ENCODE measurements at places on chromosomes 2 and 18.

DNA sequence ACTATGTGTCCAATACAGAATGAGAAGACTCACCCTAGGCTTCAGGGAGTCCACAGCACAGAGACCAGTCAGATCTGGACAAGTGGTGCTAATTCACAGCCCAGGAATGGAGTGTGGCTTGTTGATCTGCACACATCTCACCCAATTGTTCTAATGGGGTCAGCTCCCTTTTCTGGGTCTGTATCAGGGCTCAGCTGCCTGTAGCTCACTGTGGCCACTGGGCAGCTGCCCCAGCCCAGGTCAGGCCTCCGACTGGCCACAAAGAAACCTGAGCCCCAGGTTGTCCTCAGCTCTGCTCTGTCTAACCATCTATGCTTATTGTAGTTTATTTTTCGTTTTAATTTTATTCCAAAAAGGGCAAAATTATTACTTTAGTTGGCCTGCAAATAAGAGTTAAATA lies 202.3 kb upstream of the RAB6C start:
- DNase-seq, result no peak

- DNase-seq, result no peak
Measured at GRCh38 chr18:58668897-58669296, 2.4 kb upstream of the MALT1 start.

GRCh38 chr2:29097569-29097968 lies 17.6 kb upstream of the CLIP4 start:
- no peak for DNase-seq

DNA sequence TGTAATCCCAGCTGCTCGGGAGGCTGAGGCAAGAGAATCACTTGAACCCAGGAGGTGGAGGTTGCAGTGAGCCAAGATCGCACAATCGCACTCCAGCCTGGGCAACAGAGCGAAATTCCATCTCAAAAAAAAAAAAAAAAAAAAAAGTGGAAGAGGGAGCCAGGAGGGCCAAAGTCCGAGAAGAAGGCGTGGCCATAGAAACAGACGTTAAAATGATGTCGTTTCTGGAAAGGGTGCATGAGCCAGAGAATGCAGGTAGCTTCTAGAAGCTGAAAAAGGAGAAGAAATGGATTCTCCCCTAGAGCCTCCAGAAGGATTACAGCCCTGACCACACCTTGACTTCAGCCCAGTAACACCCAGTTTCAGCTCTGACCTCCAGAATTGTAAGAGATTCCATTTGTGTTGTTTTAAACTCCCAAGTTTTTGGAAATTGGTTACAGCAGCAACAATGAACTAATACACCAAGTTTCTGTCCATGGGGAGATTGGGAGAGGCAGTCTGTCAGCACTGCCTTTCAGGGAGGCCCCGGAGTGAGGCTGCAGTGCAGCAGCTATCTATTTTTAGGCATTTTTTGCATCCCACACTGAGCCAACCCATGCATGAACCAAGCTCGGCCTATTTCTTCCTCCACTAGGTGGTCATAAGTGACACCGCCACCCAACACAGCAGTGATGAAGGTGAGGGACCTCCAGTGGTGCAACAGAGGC lies 14.2 kb upstream of the TRAF3IP1 start:
- DNase-seq, result no peak

DNA sequence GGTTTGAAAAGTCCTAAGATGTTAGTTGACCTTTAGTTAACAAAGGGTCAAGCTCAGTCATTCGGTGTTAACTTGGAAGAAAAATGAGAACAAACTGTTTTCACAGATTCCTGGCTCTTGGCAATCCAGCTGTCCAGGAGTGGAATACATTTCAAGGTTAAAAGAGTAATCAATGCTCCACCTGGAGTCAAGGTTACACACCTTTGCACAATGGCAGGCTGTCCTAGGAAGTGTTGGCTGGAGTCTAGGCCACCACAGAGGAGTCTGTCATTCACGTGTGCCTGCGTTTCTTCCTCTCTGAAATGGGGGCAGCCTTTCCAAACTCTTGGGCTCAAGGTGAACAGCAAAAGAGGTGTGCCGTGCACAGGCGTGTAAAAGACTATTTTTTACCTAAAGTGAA lies 6.3 kb upstream of the ID2 start:
- no peak for DNase-seq

- peak; percentile 30 for DNase-seq
Measured at GRCh38 chr2:241965931-241966412, 96.4 kb downstream of the RTP5 start.

GRCh38 chr2:85132397-85132796 lies 795 bp upstream of the TCF7L1 start:
- DNase-seq, result no peak

DNA sequence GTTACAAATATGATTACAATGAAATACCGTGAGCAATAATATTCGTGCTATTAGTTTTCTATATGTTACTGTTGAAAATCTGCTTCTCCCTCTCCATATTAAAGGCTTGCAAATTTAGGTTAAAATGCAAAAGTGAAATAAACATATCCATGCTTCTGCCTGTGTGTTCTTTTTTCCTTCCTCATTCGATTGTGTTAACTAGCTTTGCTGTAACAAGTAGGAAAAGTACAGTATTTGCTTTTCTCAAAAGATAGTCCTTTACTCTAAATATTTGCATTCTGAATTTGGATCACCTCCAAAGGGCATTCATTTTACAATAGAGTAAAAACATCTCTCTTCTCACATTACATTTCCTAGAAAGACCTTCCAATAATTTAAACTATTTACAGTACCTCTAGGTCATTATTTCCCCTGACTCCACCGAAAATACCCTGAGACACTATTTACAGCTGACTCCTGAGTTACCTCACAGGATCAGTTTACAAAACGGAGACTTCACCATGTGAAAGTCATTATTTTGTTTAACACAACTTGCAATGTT lies 835.0 kb upstream of the FANCL start:
- DNase-seq, result no peak

DNA sequence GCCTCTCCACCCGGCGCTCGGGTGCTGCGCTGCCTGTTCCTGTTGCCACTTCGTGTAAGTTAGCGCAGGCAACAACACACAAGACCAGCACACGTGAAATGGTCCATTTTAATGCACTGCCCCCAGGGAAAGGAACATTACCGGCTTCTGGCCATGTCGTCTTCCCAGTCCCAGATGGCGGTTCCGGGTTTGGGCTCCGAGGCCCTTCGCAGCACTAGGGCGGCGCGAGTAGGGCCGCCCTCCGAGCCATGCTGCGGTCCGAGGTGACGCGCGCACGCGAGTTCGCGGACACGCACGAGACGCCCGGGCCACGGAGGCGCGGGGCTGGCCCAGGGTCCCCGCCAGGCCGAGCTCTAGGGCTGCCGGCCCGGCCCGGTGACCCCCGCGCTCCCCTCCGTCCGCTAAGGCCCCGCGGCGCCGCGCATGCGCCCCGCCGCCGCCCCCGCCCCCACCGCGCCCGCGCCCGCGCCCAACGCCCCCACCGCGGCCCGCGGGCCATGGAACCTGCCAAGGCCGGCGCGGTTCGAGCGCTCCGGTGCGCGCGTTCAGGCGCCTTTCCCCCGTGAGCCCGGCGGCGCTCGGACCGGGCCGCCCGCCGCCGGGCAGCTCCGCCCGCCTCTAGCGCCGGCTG lies 367 bp upstream of the ZNF236 start:
- peak; percentile 80 for DNase-seq

DNA sequence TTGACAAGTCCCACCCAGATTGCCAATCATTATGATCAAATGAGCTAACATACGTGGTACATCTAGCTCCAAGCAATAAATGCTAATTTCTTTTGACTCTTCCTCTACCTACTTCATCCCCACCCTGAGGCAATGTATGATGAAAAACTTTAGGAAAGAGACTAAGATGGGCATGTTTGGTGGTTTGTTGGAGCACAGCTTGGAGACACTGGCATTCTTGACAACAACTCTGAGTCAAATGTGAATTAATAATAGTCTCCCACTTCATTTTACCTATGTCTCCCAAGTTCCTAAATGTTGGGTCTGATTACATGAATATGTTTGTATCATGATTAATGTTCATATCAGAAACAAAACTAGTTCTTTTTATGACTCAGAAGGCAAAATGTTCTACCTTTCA lies 36.6 kb downstream of the EXOC6B start:
- DNase-seq, result no peak

- no peak for DNase-seq
Measured at GRCh38 chr2:65649811-65650589, 217.6 kb upstream of the SPRED2 start.

DNA sequence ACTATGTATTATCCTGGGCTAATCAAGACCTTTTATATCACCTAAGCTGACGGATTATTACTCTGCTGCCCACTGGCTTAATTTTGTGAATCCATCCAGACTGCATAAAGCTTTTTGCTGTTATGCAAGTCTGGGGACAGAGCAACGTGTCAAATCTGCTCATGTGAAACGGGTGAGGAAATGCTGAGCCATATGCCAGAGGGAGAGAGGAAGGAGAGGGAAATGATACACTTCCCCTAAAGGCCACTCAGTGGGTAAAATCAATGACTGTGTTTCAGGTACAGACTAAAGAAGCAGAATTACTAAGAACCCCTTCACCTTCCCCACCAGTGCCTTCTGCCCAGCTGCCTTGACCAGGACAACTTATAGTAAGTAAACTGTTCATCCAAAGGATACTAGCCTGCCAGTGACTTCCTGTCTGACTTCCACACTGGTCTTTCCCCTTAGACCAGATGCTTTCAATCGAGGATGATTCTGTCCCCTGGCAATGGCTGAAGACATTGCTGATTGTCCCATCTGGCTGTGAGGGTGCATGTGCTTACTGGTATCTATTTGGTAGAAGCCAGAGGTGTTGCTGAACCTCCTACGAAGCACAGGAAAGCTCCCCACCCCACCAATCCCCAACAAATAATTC lies 43.0 kb downstream of the STAT1 start:
- DNase-seq, result no peak

- DNase-seq, result no peak
Measured at GRCh38 chr2:207243601-207244000, 77.9 kb upstream of the KLF7 start.

DNA sequence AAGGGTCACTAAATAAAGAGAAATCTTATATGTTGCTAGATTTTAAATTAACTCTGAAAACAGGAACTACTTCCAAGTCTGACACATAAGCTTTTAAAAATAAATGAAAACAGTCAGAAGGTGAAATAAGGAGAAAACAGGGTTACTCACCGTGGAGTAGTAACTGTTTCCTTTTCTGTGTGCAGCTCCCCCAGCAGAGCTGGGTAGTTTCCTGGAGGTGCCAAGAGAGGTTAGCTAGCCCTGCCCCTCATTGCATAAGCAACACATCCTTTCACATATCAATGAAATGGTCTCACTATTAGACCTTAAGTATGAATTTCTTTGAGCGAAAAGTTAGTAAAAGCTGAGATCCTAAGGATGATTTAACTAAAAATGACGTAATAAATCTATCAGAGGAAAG lies 54.0 kb upstream of the GPR75 start:
- no peak for DNase-seq
